RPMI8226 (cell line): ENCODE measurements at places on chromosomes 7 and 10.

- DNase-seq, result no peak
These were observed 138.8 kb downstream of the DNAJB6 start for GRCh38 chr7:157475601-157476000.

GRCh38 chr7:78510580-78511188 is 712.1 kb downstream of the PHTF2 start:
- DNase-seq, result peak; percentile 66

- DNase-seq, result no peak
These were observed 33.5 kb upstream of the RET start for GRCh38 chr10:43043342-43043772.

DNA sequence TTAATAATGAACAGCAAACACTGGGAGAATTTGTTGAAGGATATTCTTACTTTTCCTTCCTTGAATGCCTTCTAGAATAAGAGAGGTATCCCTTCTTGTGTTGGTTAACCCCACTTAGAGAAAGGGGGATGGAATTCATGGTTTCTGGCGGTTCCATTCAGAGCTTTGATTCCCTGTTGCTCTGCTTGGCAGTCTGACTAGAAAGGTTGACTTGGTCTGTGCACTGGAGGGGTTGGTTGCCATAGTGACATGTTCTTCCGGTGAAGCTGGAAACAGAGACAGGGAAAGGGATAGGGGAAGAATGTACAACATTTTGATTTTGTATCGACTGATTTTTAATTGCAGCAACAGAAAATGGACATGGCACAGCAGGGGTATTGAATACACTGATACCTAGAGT is 2.5 kb downstream of the TMEM178B start:
- DNase-seq, result peak; percentile 72

DNA sequence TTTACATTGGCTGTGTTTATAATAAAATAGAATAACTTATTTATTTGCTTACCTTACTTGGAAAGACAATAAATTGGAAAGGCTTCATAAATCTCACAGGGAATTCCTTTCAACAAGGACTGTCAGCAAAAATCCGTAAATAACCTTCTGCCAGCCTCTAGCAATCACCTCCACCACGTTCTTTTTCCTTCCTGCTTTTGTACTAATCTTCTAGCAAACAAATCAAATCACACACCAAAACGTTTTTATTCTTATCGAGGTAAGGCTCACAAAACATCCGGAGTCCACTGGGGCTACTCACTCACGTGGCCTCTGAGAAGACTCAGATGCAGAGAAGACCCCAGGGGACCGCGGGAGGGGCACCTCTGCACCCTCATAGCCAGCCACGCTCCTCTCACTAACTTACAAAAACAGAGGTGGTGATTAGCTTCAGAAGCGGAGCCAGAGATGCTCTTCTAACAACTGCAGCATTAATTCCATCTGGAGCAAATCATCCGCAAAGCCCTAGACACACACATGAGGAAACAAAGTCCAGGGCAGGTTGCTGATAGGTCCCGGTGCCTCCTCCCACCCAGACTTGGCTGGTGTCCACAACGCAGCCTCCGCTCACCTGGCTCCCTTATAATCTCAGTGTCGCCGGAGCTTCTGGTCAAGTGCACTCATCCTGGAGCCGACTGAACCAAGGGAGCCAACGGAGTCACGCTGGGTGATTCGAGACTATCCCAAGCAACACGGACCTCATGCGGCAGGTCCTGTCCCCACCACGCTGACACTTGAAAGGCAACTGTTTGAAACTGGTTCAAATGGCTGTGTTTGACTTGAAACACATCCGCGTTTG is 22.5 kb downstream of the CTBP2 start:
- no peak for DNase-seq

DNA sequence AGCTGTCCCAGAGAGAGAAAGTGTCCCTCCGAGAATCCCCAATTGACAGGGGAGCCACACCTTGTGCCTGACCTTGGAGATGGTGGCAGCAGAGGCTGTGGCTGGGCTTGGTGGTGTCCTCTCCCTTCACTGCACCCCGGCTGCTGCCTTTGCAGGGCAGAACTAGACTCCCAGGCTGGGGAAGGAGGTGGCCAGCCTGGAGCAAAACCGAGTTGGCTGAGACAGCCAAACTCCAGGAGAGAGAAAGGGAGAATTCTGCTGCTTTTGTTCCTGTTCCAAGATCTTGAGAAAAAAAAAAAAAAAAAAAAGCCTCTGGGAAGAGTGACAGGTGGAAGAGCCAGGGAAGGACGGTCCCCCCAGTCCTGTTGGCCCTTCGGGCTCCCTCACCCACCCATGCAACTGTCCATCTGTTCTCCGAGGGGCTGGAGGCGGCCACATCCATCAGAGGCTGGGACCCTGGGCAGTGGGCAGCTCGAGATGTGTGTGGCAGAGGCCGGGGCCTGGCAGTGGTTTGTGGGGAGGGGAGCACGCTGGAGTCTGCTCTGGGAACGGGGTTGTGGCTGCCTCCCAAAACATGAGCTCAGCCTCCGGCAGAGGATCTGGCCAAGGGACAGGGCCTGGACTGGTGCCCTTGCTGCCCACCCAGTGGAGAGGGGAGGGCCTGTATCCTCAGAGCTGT is 35.5 kb downstream of the CLIP2 start:
- no peak for DNase-seq

DNA sequence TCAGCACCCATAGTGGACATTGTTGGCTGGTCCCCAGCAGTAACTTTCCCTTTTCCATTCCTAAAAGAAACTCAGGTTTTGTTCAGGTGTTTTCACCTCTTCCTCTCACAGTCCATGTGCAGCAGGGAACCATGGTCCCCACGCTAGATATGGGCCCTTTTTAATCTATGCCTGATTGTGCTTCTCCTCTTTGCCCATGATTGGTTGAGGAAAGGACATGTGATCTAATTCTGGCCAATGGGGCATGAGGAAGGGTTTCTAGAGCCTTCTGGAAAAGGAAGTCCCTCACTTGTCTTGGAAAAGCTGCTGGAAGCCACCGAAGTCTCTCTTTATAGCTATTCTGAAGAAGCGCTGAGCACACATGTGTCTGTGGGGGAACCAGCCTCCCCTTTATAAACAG is 330.7 kb downstream of the ACTR3B start:
- DNase-seq, result no peak
